Cardiac ventricle fibroblast (primary cell): ENCODE measurements at places on chromosomes 13 and 19. TPM values are rescaled to one million over a fixed set of nuclear protein-coding genes. Genes with fewer than 3 reads are reported as not detected.

The PALM3 gene
- 0.37 TPM in 1 of 2 replicates, not detected in the other for total RNA-seq

The PLIN4 gene
- 11.9 and 12.7 TPM in 2 replicates for total RNA-seq

The PABPC3 gene
- 0.15 TPM in 1 of 2 replicates, not detected in the other for total RNA-seq

The ARRDC5 gene
- total RNA-seq: not detected in 2 replicates

The SHISA7 gene
- total RNA-seq: not detected in 2 replicates

The ZNF57 gene
- 1.5 and 2.2 TPM in 2 replicates for total RNA-seq

The RGL3 gene
- total RNA-seq: 1.7 and 3.4 TPM in 2 replicates

The ZIM2 gene
- total RNA-seq: not detected in 2 replicates

The ZNF571 gene
- total RNA-seq: 2.2 and 3.6 TPM in 2 replicates

The OR7C1 gene
- not detected in 2 replicates for total RNA-seq

The PSG2 gene
- total RNA-seq: not detected in 2 replicates

The PRSS57 gene
- not detected in 2 replicates for total RNA-seq

The WDR88 gene
- total RNA-seq: not detected in 2 replicates

The DDA1 gene
- total RNA-seq: 33.1 and 42.0 TPM in 2 replicates

The IGFL1 gene
- total RNA-seq: not detected in 2 replicates

The ANGPTL8 gene
- total RNA-seq: not detected in 2 replicates

The GTF2F1 gene
- total RNA-seq: 50.8 and 57.8 TPM in 2 replicates

The SYT3 gene
- total RNA-seq: 0.05 and 0.19 TPM in 2 replicates

The KRTDAP gene
- not detected in 2 replicates for total RNA-seq

The MAB21L1 gene
- total RNA-seq: 2.0 and 2.2 TPM in 2 replicates

The SLC8A2 gene
- total RNA-seq: not detected in 2 replicates
